ENCODE measurements at places on chromosomes 3 and 15. TPM values are rescaled to one million over a fixed set of nuclear protein-coding genes. Genes with fewer than 3 reads are reported as not detected.

- no peak for DNase-seq
Measured at GRCh38 chr3:79039192-79039591, 728.6 kb downstream of the ROBO1 start.

- no peak for DNase-seq
Measured at GRCh38 chr3:109825971-109826810, 488.8 kb upstream of the DPPA4 start.

GRCh38 chr15:41621200-41622193 lies 38.7 kb upstream of the MGA start:
- DNase-seq = peak; percentile 89

DNA sequence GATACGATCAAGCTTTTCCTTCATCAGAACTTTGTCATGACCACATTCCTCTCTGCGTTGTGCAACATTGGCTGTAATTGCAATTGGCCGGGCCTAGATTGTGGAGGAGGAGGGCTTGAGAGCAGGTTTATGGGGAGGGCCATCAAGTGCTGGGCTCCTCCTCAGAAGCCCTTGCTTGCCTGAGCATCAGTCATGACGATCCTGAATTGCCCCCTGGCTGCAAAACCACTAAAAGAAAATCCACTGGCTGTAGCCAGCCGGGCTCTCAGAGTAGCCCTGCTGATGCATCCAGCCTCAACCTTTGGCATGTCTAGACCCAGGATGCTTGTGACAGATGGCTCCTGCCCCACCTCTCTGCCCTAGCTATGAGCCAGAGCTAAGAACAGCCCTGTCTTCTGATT lies 13.4 kb upstream of the TRH start:
- DNase-seq = no peak

Gene TBL1XR1
- 99.0 TPM for total RNA-seq

GRCh38 chr15:32959077-32959476 lies 235.4 kb downstream of the FMN1 start:
- DNase-seq = no peak
